ELR (cell line): ENCODE measurements at places on chromosomes 7 and 10.

DNA sequence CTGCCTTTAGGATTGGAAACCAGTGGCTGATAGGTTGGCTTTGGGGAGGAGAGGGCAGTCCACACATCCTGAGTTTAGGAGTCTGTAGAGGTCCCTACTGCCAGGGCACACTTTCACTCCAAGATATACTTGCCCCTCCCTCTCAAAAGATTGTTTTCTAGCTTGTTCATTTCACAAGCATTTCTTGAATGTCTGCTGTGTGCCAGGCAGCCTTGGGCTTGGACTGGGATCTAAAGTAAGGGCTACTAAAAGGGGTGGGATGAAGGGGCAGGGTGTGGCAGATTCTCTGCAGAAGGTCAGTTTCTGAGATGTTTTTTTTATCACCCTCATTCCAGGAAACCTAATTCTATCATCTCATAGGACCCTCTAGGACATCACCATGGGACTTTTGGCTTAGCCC, 272.4 kb downstream of the SKAP2 start:
- DNase-seq = no peak

DNA sequence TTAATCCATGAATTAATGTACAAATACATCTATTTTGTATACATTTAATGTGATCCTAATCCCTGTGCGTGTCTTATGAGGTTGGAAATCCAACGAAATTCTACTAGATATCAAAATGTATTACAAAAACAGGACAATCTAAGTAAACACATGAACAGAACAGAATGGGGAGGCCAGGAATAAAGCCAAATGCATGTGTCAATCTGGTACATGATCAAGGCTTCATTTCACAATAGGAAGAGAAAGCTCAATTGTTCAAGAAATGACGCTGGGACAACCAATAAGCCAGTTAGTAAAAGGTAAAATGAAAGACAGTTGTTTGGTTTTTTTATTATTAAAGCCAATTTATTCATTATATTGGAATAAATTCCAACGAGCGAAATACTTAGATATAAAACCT, 83.0 kb downstream of the COL13A1 start:
- DNase-seq = no peak

- no peak for DNase-seq
Measured at GRCh38 chr10:62856021-62856420, 39.9 kb upstream of the EGR2 start.

DNA sequence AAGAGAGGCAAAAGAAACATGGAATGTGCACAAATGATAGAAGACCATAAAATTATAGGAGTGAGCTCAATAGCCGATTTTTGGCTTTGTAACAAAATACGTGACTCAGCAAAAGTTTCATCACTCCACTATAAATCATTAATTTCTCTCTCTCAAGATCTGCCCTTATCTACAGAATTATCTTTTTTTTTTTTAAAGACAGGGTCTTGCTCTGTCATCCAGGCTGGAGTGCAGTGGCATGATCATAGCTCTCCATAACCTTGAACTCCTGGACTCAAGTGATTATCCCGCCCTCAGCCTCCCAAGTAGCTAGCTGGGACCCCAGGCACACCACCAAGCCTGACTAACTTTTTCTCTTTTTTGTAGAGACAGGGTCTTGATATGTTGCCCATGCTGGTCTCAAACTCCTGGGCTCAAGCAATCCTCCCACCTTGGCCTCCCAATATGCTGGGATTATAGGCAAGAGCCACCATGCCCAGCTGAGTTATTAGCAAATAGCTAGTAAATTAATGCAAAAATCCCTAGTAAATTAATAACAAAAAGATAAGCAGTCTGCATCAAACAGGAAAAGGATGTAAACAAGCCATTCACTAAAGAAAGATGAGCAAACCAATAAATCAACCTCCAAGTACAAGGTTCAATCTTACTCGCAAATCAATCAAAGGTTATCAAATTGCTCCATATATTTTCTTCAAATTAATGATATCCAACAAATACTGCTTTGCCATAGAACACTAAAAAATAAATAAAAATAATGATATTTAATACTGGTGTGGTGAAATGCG, 450.7 kb downstream of the PARD3 start:
- no peak for DNase-seq

- no peak for DNase-seq
Measured at GRCh38 chr7:30222515-30223215, 61.7 kb upstream of the ZNRF2 start.
